Islet precursor cell (in vitro differentiated cells): ENCODE measurements at places on chromosomes 7 and 10.
A peak's percentile ranks its signal among the peaks of the same experiment; 100 is the strongest.

- DNase-seq = peak; percentile 77
These were observed 618 bp upstream of the RELN start for GRCh38 chr7:103989785-103990767.

- peak; percentile 68 for DNase-seq
These were observed 5.9 kb downstream of the CPA2 start for GRCh38 chr7:130272381-130273080.

DNA sequence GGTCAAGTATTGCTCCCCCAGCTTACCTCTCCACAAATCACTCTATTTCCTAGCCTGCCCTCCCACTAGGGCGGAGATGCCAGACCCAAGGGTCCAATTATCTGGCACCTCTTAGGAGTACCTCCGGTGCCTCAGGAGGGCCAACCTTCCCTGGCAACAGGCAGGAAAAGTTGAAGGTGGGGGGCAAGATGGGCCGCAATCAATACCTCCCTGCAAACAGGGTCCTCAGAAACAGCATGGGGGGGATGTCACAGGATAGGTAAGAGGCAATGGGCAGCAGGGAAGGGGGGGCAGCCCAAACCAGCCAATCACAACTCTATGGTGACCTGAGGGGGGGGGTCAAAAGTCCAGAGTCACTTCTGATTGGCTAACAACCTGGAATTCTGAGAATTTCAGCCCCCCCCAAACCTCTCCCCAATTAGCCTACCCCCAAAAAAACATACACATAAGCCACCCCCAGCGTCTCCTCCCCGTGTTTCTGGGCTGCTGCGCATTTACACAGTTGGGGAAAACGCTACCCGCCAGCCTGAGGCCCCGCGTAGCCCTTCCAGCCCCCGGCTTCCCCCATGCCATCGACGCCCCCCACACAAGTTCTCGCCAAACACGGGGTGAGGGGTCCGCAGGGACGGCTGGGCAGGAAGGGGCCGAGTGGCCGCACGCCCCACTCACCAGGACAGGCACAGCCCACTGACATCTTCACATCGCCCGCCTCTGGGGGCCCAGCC lies 589 bp downstream of the LDB1 start:
- peak; percentile 79 for DNase-seq

DNA sequence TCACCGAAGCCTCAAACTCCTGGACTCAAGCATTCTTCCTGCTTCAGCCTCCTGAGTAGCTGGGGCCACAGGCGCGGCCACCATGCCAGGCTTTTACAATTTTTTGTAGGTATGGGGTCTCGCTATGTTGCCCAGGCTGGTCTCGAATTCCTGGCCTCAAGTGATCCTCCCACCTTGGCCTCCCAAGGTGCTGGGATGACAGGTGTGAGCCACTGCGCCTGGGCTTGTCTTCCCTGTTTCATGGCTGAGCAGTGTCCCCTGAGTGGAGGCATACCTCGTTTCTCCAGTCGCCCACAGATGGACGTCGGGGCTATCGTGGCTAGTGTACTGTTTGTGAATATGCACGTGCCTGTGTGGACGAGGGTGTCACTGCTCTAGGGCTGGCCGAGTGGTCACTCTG lies 11.3 kb downstream of the INPP5A start:
- DNase-seq = peak; percentile 47

- DNase-seq = no peak
These were observed 173.8 kb downstream of the PARD3 start for GRCh38 chr10:34641147-34641912.

DNA sequence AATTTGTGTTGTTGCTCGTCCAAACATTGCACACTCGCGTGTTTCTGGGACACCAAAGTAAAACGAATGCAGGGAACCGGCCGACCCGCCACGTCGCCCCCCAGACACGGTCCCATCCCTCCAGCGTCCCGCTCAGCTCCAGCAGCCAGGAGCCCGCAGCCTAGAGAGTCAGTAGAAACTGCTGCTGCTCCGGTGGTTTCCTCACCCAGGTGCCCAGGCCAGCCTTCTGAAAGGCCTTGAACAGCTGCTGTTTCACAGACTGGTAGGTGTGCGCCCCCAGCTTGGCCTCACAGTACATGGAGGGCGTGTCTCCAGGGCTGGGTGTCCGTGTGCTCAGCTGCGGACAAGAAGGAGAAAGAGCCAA lies 126.8 kb downstream of the WDR37 start:
- DNase-seq = no peak

DNA sequence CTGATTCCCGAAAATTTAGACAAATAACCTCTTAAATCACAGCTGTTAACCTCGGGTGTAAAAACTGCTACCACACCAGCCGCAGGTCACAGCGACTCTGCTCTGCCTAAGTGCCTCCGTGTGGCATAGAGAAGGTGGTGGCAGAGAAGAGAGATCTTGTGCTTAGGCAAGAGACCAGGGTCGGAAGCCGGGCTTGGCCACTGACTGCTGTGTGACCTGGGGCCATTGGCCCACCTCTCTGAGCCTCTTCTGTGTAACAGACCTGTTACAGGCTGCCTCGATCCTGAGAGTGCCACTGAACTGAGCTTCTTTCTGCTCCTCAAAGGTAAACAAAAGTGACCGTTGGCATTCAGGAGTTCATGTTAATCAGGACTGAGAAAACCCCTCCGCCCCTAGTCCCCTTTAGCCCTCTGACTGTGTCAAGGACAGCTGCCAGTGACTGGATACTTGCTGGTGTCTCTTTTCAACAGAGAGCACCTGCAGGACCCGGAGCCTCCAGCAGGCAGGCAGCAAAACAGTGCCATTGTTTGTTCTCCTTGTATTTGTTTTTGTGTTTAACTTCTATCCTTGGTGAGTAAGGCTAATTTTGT lies 36.5 kb downstream of the ZMIZ1 start:
- no peak for DNase-seq

GRCh38 chr10:61541960-61542359 lies 88.8 kb upstream of the TMEM26 start:
- no peak for DNase-seq

DNA sequence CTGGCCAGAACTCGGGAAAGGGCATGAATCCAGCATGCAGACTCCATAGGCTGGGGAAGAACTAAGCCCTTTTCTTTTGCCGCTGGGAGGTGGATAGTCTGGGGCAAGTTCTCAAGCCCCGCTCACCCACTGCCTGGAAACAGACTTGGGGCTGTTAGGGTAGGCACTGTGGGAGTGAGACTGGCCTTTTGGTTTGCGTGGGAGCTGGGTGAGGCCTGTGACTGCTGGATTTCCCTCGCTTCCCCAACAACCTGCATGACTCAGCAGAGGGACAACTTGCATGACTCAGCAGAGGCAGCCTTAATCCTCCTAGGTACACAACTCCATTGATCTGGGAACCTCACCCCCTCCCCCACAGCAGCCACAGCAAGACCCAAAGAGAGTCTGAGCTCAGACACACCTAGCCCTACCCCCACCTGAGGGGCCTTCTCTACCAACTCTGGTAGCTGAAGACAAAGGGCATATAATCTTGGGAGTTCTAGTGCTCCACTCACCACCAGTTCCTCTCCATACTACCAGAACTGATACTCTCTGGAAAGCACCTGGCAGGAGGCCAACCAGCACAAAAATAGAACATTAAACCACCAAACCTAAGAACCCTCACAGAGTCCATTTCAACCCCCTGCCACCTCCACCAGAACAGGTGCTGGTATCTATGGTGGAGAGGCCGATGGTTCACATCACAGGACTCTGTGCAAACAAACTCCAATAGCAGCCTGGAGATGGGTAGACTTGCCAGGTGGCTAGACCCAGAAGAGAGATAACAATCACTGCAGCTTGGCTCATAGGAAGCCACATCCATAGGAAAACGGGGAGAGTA lies 81.4 kb upstream of the LAMB4 start:
- peak; percentile 71 for DNase-seq

DNA sequence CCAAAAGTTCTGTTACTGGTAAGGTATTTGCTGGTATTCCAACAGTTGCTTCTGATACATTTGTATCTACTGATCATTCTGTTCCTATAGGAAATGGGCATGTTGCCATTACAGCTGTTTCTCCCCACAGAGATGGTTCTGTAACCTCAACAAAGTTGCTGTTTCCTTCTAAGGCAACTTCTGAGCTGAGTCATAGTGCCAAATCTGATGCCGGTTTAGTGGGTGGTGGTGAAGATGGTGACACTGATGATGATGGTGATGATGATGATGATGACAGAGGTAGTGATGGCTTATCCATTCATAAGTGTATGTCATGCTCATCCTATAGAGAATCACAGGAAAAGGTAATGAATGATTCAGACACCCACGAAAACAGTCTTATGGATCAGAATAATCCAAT lies 131.0 kb downstream of the AASS start:
- no peak for DNase-seq

DNA sequence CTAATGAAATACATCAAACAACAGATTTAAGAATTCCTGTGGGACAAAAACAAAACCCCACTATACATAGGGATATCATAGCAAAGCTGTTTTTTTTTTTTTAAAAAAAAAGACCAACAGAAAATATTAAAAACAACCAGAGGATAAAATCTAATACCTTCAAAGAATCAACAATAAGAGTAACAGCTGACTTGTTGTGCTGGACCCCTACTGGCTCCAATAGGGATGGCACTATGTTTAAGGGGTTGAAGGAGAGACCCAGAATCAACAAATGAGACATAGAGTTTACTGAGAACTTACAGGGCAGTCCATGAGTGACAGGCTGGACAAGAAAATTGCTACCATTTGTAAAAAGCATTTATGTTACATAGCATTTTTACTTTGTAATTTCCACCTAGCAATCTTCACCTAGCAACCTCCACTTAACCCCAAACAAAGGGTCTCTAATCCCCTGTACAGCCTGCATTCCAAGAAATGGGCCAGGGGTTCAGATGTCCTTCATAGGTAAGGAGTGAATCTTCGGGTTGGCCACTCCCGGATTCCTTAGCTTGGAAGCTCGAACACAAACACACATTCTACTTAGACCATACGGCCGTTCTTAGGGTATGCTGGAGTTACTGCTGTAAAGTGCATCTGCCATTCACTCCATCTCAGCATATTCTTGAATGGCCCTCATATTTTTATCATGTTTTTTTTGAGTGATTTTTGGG lies 25.8 kb downstream of the ASZ1 start:
- DNase-seq = peak; percentile 60

DNA sequence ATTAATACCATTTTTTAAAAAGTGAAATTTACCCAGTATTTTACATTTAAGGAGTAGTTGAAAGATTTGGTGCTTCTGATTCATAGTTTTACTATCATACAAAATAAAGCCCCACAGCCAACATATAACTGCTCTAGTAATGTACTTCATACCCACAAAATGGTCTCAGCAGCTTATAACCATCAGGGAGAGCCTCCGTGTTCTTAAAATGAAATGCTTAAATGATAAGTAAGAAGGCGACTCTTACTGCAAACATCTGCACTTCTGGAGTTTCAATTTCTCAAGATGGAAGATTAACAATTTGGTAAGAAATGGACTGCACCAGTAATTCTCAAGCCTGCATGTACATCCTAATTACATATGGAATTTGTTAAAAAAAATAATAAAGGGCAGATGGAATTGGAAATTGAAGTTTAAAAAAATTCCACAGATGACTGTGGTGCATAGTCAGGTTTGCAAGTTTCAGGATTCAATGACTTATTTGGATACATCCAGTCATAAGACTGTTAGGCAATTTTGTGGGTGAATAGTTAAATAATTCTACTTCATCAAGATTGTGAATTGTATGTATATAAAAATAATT lies 461.0 kb downstream of the KIF20B start:
- no peak for DNase-seq

DNA sequence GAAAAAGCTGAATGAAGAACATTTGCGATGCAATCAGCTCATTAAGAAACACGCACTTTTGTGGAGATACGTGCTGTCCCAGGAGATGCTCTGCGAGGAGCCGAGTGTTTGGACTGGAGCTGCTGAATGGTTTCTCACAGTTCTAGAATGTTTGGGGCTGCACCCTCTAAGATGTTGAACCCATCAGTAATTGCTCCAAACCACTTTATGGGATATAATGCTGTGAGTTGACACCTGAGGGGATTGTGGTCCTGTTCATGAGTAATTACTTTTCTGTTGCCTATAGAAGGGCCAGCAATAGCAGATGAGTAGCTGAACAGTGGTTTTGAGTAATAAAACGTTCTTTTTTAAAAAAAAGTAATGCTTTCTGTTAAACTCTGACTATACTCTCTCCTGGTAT lies 63.1 kb downstream of the IKZF1 start:
- DNase-seq = no peak

DNA sequence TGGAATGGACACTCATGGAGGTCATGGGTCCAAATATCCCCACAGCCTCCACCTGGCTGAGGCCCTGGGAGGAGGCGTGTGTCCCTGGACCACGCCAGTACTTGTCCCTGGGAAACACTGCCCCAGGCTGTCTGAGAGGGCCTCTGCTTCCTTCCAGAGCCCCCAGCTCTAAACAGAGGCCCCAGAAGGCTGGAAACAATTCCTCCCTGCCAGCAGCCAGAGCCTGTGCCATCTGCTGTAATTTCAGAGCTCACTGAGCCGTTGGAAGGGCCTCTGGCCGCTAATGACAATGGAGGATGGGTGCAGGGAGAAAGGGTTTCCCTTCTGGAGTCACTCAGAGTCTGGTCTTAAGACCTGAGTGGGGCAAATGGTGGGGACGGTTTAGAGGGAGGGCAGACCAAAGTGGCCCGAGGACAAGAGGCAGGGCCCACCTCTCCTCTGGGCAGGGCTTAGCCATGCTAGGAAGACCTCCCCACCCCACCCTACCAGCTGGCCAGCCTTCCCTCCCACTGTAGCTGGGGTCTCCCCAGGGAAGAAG lies 7.1 kb downstream of the CHAT start:
- peak; percentile 52 for DNase-seq

DNA sequence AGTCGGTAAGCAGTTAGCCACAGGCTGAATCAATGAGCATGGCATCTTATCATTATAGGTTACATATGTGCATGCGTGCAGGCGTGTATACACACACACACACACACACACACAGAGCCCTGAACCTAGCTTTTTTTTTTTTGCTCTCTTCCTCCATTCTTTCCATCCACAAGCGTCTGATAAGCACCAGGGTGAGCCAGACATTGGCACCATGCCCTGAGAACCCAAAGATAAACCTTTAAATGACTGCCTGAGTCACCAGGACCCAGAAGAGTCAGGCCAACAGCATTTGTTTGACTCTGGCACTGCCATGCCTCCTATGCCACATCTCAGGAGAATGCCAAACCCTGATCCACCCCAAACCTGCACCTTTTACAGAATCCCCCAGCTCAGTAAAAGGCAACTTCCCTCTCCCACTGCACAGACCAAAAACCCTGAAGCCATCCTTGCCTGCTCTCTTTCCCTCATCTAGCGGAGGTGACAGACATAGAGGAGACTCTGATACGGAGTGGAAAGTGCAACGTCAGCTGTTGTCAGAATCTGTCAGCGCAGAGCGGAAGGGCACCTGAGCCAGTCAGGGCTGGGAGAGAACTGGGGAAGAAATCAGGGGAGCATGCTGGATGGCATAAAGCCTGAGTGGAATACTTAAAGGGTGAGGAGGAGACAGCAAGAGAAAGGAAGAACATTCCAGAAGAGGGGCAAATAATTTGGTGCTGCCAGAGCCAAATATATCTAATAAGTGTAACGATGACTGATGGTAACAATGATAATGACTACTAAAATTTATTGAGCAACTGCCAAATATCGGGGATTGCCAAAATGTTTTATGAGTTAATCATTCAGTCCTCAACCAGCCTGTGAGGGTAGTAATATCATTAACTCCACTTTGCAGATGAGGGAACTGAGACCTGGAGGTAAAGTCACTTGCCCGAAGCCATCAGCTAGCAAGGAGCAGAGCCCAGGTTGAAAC lies 3.2 kb downstream of the PARP12 start:
- DNase-seq = no peak

GRCh38 chr7:154977250-154977649 lies 25.7 kb downstream of the PAXIP1 start:
- DNase-seq = no peak

GRCh38 chr7:108000875-108001763 lies 1.8 kb downstream of the LAMB1 start:
- peak; percentile 73 for DNase-seq
